ENCODE measurements at places on chromosomes 1 and 21. TPM values are rescaled to one million over a fixed set of nuclear protein-coding genes. Genes with fewer than 3 reads are reported as not detected.

OR2T11 gene
- 0.12 TPM for polyA plus RNA-seq

ANP32E gene
- polyA plus RNA-seq = 5.1 TPM

EXTL1 gene
- polyA plus RNA-seq = not detected

KCNT2 gene
- polyA plus RNA-seq = not detected

KCNK2 gene
- not detected for polyA plus RNA-seq

MYBPH gene
- polyA plus RNA-seq = not detected

ZZZ3 gene
- polyA plus RNA-seq = 14.4 TPM

FCRL4 gene
- 0.09 TPM for polyA plus RNA-seq

ZBED6 gene
- polyA plus RNA-seq = 2.8 TPM

DNAJC6 gene
- polyA plus RNA-seq = 0.22 TPM

VHLL gene
- 0.36 TPM for polyA plus RNA-seq

PLA2G2A gene
- polyA plus RNA-seq = not detected

PSRC1 gene
- 0.46 TPM for polyA plus RNA-seq

HAO2 gene
- polyA plus RNA-seq = not detected

TPTE gene
- not detected for polyA plus RNA-seq

ODR4 gene
- 6.6 TPM for polyA plus RNA-seq

LCE2A gene
- not detected for polyA plus RNA-seq

OPRD1 gene
- polyA plus RNA-seq = not detected

PGLYRP4 gene
- not detected for polyA plus RNA-seq

TTC39A gene
- polyA plus RNA-seq = not detected

C8B gene
- polyA plus RNA-seq = not detected

SLC5A9 gene
- polyA plus RNA-seq = 0.07 TPM

CASQ1 gene
- not detected for polyA plus RNA-seq

PODN gene
- polyA plus RNA-seq = not detected

BATF3 gene
- 0.79 TPM for polyA plus RNA-seq

ETNK2 gene
- 0.49 TPM for polyA plus RNA-seq

HMGCS2 gene
- polyA plus RNA-seq = not detected

NBL1 gene
- 0.97 TPM for polyA plus RNA-seq

DCST1 gene
- 0.52 TPM for polyA plus RNA-seq

VTCN1 gene
- polyA plus RNA-seq = not detected

TDRD5 gene
- polyA plus RNA-seq = not detected

CCDC27 gene
- not detected for polyA plus RNA-seq

OR6N1 gene
- polyA plus RNA-seq = not detected

UBL4B gene
- polyA plus RNA-seq = not detected

RGS13 gene
- 0.20 TPM for polyA plus RNA-seq

AADACL4 gene
- not detected for polyA plus RNA-seq

IQCC gene
- 2.0 TPM for polyA plus RNA-seq

All from B cell (primary cell).